ENCODE measurements at places on chromosomes 4 and X.
A peak's percentile ranks its signal among the peaks of the same experiment; 100 is the strongest.

- peak overlapping the region; percentile 38 for H3K27ac ChIP-seq
- H3K36me3 ChIP-seq, result no peaks in the 10 kb centered on the region
- DNase-seq, result no peak
- H3K4me1 ChIP-seq, result peaks cover 6% of the 10 kb centered on the region
- H3K27me3 ChIP-seq, result peaks cover 23% of the 10 kb centered on the region
- peak overlapping the region; percentile 76 for H3K4me3 ChIP-seq
Observed at GRCh38 chrX:118115953-118116712, 477 bp downstream of the KLHL13 start.

- DNase-seq, result no peak
- no peaks in the 10 kb centered on the region for H3K36me3 ChIP-seq
- H3K27me3 ChIP-seq, result no peaks in the 10 kb centered on the region
- H3K4me1 ChIP-seq, result no peaks in the 10 kb centered on the region
- no peak overlapping the region for H3K4me3 ChIP-seq
Observed at GRCh38 chrX:1835056-1835455, 220.2 kb downstream of the ASMT start.

DNA sequence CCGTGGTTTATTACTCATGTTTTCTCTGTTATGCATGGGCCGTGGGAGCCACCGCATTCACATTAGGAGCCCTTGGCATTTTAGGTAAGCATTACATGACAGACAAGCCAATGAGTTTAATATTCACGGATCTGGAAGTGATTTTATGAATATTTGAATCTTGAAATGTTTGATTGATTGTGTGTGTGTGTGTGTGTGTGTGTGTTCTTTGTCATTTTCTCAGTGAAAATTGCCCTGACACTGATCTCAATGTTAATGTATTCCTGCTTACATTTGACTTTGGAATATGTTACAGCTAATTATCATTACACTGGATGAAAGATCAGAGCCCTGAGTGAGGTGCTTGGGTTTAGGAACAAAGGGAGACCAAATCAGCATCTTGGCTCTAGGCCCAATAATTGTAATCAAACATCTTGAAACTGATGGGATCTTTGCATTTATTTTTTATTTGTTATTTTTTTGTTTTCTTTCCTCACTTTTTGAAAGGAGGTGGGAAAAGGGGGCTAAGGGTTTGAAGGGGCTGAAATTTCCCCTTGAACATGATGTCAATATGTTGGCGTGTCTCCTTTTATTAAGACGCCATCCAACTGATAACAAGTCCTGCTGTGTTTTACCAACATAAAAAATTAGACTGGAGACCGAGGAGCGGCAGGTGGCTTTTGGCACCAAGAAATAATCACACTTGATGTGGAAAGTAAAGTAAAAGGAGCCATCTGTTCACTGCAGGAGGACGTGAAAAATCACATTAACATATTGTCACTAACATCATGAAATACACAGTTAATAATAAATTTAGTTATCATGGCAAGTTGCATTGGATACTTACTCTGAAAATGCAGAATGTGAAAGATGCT, 5.2 kb upstream of the GK2 start:
- no peak overlapping the region for H3K27ac ChIP-seq
- DNase-seq, result no peak
- H3K36me3 ChIP-seq, result no peaks in the 10 kb centered on the region
- H3K4me3 ChIP-seq, result no peak overlapping the region
- H3K27me3 ChIP-seq, result no peaks in the 10 kb centered on the region

GRCh38 chr4:4685810-4686795, 144.3 kb upstream of the STX18 start:
- no peak overlapping the region for H3K27ac ChIP-seq
- no peaks in the 10 kb centered on the region for H3K36me3 ChIP-seq
- H3K27me3 ChIP-seq, result no peaks in the 10 kb centered on the region
- DNase-seq, result no peak

GRCh38 chr4:16043642-16044498, 40.0 kb downstream of the PROM1 start:
- no peak overlapping the region for H3K27ac ChIP-seq
- no peaks in the 10 kb centered on the region for H3K4me1 ChIP-seq
- DNase-seq, result no peak
- no peaks in the 10 kb centered on the region for H3K27me3 ChIP-seq

All from activated T-helper 1 cell treated with anti-CD3 and anti-CD28 coated beads, Interleukin-12 subunit alpha, Interleukin-12 subunit beta, Interleukin-2, Interleukin-4 antibody, amounts not matched to agents 30 ng/mL and 10 ng/mL and 1 ng/mL, durations not matched to agents 14 hours and 24 hours and 36 hours (primary cell).